ENCODE measurements at places on chromosomes 5 and 9. TPM values are rescaled to one million over a fixed set of nuclear protein-coding genes. Genes with fewer than 3 reads are reported as not detected.

Gene SLCO4C1
- total RNA-seq = 0.10 TPM

Gene MAMDC4
- total RNA-seq = 0.44 TPM

Gene BTNL3
- not detected for total RNA-seq

Gene BAAT
- total RNA-seq = not detected

Gene CCL28
- not detected for total RNA-seq

Gene FST
- total RNA-seq = 0.99 TPM

Gene FAM169A
- total RNA-seq = 5.3 TPM

Gene SPINK4
- not detected for total RNA-seq

Gene DPP7
- 26.8 TPM for total RNA-seq

Gene SLC2A6
- total RNA-seq = 14.6 TPM

Gene ARRDC3
- 60.2 TPM for total RNA-seq

Gene FRMPD1
- total RNA-seq = not detected

Gene AQP7
- total RNA-seq = 0.17 TPM

Gene ZNG1C
- 44.5 TPM for total RNA-seq

Gene EPB41L4B
- 4.7 TPM for total RNA-seq

Gene ACOT12
- not detected for total RNA-seq

Gene BSPRY
- total RNA-seq = not detected

Gene PCDHGA11
- not detected for total RNA-seq

Gene ZNF354C
- 0.32 TPM for total RNA-seq

Gene GRIN1
- total RNA-seq = not detected

Gene MYOT
- total RNA-seq = not detected

Gene MRPS30
- 58.5 TPM for total RNA-seq

Gene EQTN
- total RNA-seq = not detected

Gene RNF183
- total RNA-seq = not detected

Gene TRAF1
- total RNA-seq = 5.7 TPM

Gene LCN12
- total RNA-seq = 1.2 TPM

Gene FCN2
- not detected for total RNA-seq

Gene CKMT2
- not detected for total RNA-seq

Gene CFAP77
- total RNA-seq = not detected

Gene GLDC
- 0.39 TPM for total RNA-seq

Gene MAP1B
- 200 TPM for total RNA-seq

Gene ANKRD31
- total RNA-seq = 0.02 TPM

Gene SPTAN1
- 198 TPM for total RNA-seq

Gene JAK2
- total RNA-seq = 3.2 TPM

Gene PSMD5
- total RNA-seq = 58.3 TPM

Gene LCN9
- not detected for total RNA-seq

Gene CCNG1
- total RNA-seq = 98.1 TPM

Gene FRRS1L
- total RNA-seq = 0.05 TPM

Gene WDR38
- not detected for total RNA-seq

Gene SPATA31E1
- not detected for total RNA-seq

Gene TLX3
- not detected for total RNA-seq

Gene MLANA
- not detected for total RNA-seq

Gene LCN15
- not detected for total RNA-seq

Gene CD180
- total RNA-seq = 0.05 TPM

Gene C9orf153
- total RNA-seq = not detected

Gene MCIDAS
- not detected for total RNA-seq

Gene ARL14EPL
- total RNA-seq = 0.37 TPM

Gene IQGAP2
- total RNA-seq = 0.52 TPM

Gene CCDC152
- 3.0 TPM for total RNA-seq

Gene SHISAL2B
- total RNA-seq = not detected

Gene SPAAR
- total RNA-seq = not detected

Gene CTSL
- 202 TPM for total RNA-seq

Gene PCDHGA5
- 0.02 TPM for total RNA-seq

Gene TOR1B
- 74.6 TPM for total RNA-seq

Gene REEP2
- 0.32 TPM for total RNA-seq

Gene IFNK
- total RNA-seq = not detected

Data from M059J (cell line).